RPMI7951 (cell line): ENCODE measurements at places on chromosomes 3 and 15. TPM values are rescaled to one million over a fixed set of nuclear protein-coding genes. Genes with fewer than 3 reads are reported as not detected.
A peak's percentile ranks its signal among the peaks of the same experiment; 100 is the strongest.

The PPP1R14D gene
- total RNA-seq = not detected in 2 replicates

The DUSP7 gene
- 16.9 and 18.5 TPM in 2 replicates for total RNA-seq

The CPNE4 gene
- 0.48 TPM in 1 of 2 replicates, not detected in the other for total RNA-seq

The SAMMSON gene
- total RNA-seq = 0.48 and 0.78 TPM in 2 replicates

The CADPS gene
- total RNA-seq = 0.48 and 0.59 TPM in 2 replicates

The EPHA3 gene
- total RNA-seq = 0.20 and 0.24 TPM in 2 replicates

The RAB6B gene
- 0.12 and 0.29 TPM in 2 replicates for total RNA-seq

- no peak for DNase-seq
Observed at GRCh38 chr3:71879089-71879488, 94.1 kb upstream of the PROK2 start.

- peak; percentile 50 for DNase-seq
Observed at GRCh38 chr15:42919799-42920518, 619 bp downstream of the TTBK2 start.

DNA sequence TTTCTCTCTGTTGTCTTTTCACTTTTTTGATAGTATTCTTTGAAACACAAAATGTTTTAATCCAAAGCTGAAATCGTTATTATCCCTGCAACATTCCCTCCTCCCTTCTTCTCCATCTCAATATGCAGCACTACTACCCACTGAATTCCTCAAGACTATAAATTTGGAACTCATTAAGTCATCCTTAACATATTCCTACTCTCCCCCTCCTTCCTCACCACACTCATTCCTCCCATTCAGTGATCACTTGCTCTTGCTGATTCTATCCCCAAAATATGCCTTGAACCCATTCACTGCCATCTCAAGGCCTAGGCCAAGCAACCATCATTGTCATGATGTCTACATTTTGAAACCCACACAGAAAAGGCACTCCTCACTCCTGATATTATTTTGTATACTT is 2.4 kb upstream of the PIK3R4 start:
- peak; percentile 12 for DNase-seq

- no peak for DNase-seq
Observed at GRCh38 chr3:173501931-173502489, 104.5 kb downstream of the NLGN1 start.

- no peak for DNase-seq
Observed at GRCh38 chr3:109687626-109688025, 350.3 kb upstream of the DPPA4 start.

DNA sequence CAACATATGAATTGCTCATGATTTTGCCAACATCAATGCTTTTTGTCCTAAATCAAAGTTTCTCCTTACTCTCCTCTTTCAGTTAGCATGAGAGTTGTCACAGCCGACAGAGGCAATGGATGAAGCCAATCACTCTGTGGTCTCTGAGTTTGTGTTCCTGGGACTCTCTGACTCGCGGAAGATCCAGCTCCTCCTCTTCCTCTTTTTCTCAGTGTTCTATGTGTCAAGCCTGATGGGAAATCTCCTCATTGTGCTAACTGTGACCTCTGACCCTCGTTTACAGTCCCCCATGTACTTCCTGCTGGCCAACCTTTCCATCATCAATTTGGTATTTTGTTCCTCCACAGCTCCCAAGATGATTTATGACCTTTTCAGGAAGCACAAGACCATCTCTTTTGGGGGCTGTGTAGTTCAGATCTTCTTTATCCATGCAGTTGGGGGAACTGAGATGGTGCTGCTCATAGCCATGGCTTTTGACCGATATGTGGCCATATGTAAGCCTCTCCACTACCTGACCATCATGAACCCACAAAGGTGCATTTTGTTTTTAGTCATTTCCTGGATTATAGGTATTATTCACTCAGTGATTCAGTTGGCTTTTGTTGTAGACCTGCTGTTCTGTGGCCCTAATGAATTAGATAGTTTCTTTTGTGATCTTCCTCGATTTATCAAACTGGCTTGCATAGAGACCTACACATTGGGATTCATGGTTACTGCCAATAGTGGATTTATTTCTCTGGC is 2.5 kb downstream of the OR4F6 start:
- no peak for DNase-seq

DNA sequence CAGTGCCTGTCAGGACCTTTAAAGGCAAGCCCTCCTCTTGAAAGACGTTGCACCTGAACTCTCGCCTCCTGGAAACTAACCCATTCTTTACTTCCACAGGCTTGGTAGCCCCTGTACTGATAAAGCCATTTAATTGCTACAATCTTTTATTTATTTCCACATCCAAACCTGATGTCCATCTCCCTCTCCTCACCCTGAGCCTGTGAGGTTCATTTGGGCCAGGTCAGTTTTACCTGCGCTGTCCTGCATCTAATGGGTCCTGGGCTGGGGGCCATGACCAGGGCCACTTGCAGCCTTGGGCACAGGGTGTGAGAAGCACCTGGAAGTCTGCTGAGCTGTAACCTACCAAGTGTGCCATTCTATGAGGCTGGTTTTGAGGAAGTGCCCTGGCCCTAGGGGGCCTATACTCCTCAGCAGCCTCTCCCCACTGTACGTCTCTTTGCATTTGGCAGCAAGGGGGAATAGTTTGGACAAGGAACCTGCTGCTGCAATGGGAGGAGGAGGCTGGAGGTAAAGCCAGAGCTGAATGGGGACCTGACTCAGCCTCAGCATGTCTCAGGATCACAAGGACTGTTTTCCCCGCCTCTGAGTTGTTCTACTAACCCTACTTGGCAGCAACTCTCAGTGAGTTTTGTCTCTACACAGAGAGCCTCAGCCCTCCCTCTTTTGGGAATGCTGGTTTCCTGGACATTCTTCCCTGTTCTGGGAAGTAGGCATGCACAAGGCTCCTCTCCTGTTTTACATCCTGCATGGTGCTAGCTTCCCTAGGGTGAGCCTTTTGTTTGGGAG is 53.8 kb downstream of the WDR76 start:
- no peak for DNase-seq

GRCh38 chr3:10370429-10370828 is 49.5 kb upstream of the SEC13 start:
- peak; percentile 88 for DNase-seq

- DNase-seq = peak; percentile 35
Observed at GRCh38 chr3:58691997-58692396, 25.4 kb upstream of the FAM3D start.

DNA sequence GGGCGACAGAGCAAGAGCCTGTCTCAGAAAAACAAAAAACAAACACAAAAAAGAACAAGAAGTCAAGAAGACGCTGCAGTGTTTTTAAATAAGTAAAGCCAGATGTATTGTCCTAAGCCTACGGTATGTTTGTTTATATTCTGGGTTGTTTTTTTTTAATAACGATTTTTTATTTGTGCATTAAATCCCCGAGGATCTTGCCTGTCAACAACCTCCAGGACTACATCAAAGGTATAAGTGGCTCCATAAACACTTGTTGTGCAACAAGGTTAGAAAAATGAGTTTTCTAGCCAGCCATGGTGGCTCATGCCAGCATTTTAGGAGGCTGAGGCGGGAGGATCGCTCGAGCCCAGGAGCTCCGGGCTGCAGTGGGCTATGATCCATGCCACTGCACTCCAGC is 26.1 kb downstream of the ITGB5 start:
- DNase-seq = no peak

DNA sequence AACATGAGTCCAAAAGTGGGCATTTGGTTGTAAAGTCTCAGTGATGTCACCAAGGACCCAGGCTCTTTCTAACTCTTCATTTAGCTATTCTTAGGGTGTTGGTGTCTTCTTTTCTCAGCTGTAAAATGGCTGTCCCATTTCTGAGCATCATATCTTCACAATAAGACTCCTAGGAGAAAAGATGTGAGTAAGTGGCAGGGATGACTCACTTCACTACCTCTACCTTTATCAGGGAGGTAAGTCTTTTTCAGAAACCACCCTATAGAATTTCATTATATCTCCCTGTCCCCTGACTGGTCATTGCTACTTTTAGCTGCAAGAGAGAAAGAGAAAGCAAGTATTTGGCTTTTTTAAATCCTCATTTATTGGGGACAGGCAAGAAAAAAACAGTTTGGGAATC is 300.2 kb upstream of the RBMS3 start:
- DNase-seq = no peak

GRCh38 chr3:173354124-173354523 is 43.4 kb upstream of the NLGN1 start:
- DNase-seq = no peak

DNA sequence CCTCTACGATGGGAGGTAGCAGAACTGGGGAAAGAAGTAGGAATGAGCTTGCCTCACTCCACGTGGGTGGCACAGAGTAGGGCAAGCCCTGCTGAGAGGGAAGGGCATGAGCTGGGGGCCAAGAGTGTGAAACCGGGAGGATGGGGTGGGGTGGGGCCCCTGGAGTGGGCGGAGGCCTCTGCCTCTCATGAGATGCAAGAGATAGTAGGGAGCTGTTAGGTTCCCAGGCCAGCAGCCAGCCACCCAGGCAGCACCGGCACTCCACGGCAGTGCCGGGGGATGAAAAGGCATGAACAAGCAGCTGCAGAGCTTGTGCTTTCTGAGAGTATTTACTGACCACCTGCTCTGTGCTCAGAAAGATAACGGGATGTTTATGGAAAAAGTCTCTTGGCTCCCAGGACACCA is 24.4 kb upstream of the PLA2G4E start:
- no peak for DNase-seq

DNA sequence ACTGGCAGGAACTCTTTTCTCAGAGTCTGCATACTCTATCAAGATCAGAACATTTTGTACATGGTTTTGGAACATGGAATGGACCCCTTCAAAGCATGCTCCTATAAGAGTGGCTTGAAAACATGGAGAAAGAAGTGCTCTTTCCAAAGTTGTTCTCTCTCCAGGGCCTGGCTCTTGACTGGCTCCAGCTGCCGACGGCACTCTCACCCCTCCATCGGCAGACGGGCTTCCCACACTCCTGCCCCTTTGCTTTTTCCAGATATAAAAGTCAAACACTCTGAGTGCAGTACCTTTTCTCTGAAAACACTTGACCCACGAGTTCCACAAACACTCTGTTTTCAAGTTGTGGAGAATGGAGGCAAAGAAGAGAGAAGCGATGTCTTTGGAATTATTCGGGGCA is 72.5 kb upstream of the ONECUT1 start:
- no peak for DNase-seq

GRCh38 chr3:111761309-111761795 is 97.7 kb upstream of the PHLDB2 start:
- DNase-seq = peak; percentile 96

DNA sequence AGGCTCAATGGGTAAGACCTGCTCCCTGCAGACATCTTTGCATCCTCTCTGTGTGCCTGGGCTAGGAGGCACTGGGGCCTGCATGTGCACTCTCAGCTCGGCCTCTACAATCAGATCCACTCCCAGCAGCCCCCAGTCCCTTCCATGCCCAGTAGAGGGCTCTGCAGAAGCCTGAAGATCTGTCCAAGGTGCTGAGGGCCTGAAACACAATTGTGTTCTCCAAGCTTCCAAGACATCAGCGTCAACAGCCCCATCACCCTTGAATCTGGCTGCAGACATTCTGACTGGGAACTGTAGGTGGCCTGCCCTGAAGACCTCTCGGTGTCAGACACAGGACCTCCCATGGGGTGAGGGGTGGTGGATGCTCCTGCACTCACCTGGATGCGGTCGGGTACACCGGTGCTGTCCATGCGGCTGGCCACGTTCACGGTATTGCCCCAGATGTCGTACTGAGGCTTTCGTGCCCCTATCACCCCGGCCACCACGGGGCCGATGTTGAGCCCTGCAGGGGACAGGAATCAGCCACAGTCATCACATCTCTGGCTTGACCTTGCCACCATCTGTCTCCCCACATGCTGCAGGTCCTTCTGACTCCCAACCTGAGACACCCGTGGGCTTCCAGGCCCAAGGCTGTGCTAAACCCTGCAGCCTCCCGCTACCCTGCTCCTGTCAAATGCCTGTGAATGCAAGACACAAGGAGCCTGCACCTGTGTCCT is 84.7 kb downstream of the SEC22A start:
- peak; percentile 62 for DNase-seq

DNA sequence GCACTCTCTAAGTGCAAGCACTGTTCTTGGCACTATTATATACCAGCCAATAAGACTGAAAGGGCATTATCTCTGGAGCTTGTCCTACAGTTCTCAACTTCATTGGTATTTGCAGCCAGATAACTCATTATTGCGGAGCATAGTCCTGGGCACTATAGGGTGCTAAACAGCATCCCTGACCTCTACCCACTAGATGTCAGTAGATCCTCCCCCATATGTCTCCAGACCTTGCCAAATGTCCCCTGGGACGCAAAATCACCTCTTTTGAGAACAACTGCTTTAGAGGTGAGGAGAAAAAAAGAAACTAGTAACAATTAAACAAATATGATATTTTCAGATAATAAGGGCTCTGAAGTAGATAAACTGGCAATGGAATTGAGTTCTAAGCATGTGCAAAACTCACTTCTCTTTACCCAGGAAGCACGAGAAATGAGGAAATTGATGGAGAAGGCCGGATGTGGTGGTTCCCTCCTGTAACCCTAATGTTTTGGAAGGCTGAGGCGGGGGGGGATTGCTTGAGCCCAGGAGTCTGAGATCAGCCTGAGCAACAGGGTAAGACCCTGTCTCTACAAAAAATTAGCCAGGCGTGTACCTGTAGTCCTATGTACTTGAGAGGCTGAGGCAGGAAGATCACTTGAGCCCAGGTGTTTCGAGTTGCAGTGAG is 61.4 kb downstream of the FRMD4B start:
- DNase-seq = peak; percentile 24

GRCh38 chr3:77045686-77046085 is 5.8 kb downstream of the ROBO2 start:
- DNase-seq = no peak

- peak; percentile 54 for DNase-seq
Observed at GRCh38 chr15:74768771-74769342, 13.0 kb upstream of the CSK start.

DNA sequence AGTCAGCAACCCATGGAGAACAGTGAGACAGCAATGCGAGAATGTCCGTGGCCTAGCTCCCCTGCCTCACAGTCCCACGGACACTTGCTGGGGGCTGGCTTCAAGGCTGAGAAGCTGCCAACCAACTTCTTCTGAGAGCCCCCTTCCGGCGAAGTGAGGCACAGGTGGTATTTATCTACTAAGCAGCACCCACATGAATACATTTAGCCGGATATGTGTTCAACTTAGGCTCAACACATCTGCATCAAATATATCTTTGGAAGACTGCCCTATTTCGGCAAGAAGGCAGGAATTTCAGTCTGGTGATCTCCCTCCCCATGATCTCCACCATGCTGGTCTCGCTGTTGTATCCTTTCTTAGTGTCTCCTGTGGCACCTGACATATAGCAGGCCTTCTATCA is 340.9 kb upstream of the NR2E3 start:
- peak; percentile 74 for DNase-seq

DNA sequence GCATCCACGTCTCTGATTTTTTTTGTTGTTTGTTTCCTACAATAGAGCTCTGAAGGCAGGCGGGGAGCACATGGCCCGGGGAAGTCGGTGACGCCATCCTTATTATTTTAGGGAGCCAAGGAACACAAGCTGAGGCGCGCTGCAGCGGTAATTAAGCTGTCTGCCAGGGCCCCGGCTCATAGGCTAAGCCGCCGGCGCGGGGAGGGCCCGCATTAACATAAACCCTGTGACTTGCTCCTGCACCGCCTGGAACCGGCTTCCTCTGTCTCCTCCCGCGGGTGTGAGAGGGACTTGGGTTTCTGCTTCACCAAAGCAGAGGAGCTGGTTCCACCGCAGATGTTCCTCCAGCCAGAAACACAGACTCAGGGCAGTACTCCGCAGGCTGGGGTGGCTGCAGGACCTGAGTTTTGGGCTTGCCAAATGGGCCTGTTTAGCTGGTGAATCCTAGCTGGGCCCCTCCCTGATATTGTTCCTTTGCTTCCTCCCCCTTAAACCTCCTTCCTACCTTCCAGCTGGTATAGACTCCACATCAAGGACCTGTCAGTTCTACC is 25.3 kb downstream of the ANP32A start:
- DNase-seq = peak; percentile 37
